CD4-positive, alpha-beta T cell treated with Interleukin-6 at 100 ng/mL for 8 hours (primary cell): ENCODE measurements at places on chromosomes 12 and 14.

DNA sequence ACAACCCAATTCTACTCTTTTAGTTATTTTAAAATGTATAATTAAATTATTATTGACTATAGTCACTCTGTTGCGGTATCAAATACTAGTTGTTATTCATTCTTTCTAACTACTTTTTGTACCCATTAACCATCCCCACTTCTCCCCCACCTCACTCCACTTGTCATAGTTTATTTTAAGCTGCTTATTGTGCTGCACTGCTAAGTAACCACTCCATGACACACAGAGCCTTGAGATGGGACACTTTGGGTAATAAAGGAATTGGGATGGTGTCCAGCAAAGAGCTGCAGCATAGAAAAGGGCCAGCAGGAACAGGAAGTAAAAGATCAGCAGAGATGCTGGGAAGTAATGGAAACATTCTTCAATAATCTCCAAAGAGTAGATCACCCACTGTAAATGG, 123.0 kb downstream of the RPS29 start:
- DNase-seq = no peak

DNA sequence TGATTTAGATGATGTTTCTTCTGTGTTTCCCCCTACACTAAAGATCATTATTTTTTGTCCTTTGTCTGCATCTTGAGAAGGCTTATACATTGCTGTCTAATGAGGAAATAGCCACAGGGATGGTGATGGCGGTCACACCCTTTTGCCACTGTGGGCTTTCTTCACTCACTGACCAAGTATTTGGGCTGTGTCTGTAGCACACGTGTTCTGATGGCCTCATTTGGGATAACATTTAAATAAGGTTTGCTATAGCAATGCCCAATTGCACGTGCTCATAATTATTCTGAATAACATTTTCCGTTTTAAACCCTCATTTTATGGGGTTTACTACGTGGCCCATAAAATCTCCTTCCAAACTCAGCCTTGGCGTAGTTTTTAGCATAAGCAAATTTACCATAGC, 230.3 kb upstream of the PRICKLE1 start:
- DNase-seq = no peak

GRCh38 chr12:121511916-121512315, 68.9 kb downstream of the KDM2B start:
- DNase-seq = no peak

GRCh38 chr12:60842181-60842580, 1246.4 kb downstream of the SLC16A7 start:
- DNase-seq = no peak

GRCh38 chr12:109567296-109567695, 6.0 kb downstream of the MMAB start:
- no peak for DNase-seq

DNA sequence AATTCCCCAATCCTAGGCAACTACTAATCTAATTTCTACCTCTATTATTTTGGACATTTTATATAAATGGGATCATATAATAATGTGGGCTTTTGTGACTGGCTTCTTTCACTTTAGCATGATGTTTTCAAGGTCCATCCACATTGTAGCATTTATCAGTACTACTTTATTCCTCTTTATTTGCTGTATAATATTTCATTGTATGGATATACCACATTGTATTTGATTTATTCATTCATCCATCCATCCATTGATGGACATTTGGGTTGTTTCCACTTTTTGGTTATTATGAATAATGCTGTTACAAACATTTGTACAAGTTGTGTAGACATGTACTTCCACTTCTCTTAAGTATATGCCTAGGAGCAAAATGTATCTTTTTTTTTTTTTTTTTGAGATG, 17.3 kb downstream of the BTBD7 start:
- DNase-seq = no peak
